DND-41 (cell line): ENCODE measurements at places on chromosomes 12 and 14.

DNA sequence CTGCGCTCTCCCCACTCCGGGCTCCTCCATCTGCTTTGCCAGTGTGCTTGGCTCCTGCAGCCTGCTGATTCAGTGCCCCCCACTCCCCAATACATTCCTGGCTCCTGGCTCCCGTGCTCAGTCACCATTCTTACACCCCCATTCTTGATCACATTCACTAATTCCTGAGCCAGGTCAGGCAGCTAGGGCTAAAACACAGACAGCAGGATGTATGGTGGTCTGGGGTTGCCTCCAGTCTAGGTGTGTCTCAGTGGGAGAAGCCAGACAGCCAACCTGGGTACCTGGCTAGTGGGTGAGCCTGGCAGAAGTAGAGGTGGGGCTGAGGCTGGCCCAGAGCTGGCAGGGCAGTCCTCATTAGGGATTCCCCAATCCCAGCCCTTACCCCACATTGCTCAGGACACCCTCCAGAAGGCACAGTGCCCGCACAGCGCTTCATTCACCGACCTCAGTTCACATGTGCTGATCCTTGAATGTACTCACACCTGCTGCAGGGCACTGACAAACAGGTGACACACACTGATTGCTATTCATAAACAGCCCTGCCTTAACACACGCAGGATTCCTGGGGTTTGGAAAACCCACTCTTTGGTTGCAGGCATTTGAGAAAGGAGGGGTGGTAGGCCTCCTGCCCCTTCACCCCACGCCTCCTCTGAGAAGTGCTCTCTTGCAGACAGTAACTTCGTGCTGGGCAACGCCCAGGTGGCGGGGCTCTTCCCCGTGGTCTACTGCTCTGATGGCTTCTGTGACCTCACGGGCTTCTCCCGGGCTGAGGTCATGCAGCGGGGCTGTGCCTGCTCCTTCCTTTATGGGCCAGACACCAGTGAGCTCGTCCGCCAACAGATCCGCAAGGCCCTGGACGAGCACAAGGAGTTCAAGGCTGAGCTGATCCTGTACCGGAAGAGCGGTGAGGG, 1.7 kb downstream of the KCNH3 start:
- H3K36me3 ChIP-seq = no peaks in the 10 kb centered on the region
- no peak for DNase-seq
- H3K27ac ChIP-seq = no peak overlapping the region
- H3K4me3 ChIP-seq = no peak overlapping the region
- H3K4me1 ChIP-seq = peaks cover 17% of the 10 kb centered on the region
- peaks cover 29% of the 10 kb centered on the region for H3K27me3 ChIP-seq

- H3K27ac ChIP-seq = no peak overlapping the region
- DNase-seq = no peak
- no peak overlapping the region for H3K4me3 ChIP-seq
- H3K36me3 ChIP-seq = no peaks in the 10 kb centered on the region
- peaks cover 5% of the 10 kb centered on the region; the same call in 1 of the 2 replicates for H3K4me1 ChIP-seq
These were observed 308.1 kb downstream of the RPAP3 start for GRCh38 chr12:47397664-47398281.

GRCh38 chr12:103905730-103906349, 24.4 kb upstream of the HSP90B1 start:
- H3K4me1 ChIP-seq = no peaks in the 10 kb centered on the region
- no peak for DNase-seq
- H3K36me3 ChIP-seq = no peaks in the 10 kb centered on the region

- H3K4me1 ChIP-seq = no peaks in the 10 kb centered on the region
- H3K27me3 ChIP-seq = no peaks in the 10 kb centered on the region
- no peaks in the 10 kb centered on the region for H3K36me3 ChIP-seq
- H3K4me3 ChIP-seq = no peak overlapping the region
- DNase-seq = no peak
- H3K27ac ChIP-seq = no peak overlapping the region
These were observed 38.1 kb upstream of the PLXNC1 start for GRCh38 chr12:94110258-94110657.

GRCh38 chr12:46244273-46244915, 24.4 kb downstream of the SLC38A1 start:
- DNase-seq = no peak
- no peaks in the 10 kb centered on the region for H3K4me1 ChIP-seq
- no peaks in the 10 kb centered on the region for H3K27me3 ChIP-seq
- H3K27ac ChIP-seq = no peak overlapping the region
- no peak overlapping the region for H3K4me3 ChIP-seq
- no peaks in the 10 kb centered on the region; the same call in 1 of the 2 replicates for H3K36me3 ChIP-seq

- DNase-seq = no peak
- H3K4me3 ChIP-seq = no peak overlapping the region
- no peaks in the 10 kb centered on the region for H3K36me3 ChIP-seq
These were observed 152.2 kb upstream of the CNOT2 start for GRCh38 chr12:70091021-70091521.

GRCh38 chr12:11836282-11837151, 187.0 kb downstream of the ETV6 start:
- peaks cover 64% of the 10 kb centered on the region for H3K36me3 ChIP-seq
- peak overlapping the region; percentile 54; the same call in 1 of the 2 replicates for H3K27ac ChIP-seq
- no peak for DNase-seq
- no peaks in the 10 kb centered on the region for H3K27me3 ChIP-seq
- H3K4me1 ChIP-seq = no peaks in the 10 kb centered on the region

- no peak for DNase-seq
- H3K27me3 ChIP-seq = no peaks in the 10 kb centered on the region
- no peak overlapping the region for H3K4me3 ChIP-seq
These were observed 11.8 kb downstream of the SLC6A12 start for GRCh38 chr12:202081-202731.

DNA sequence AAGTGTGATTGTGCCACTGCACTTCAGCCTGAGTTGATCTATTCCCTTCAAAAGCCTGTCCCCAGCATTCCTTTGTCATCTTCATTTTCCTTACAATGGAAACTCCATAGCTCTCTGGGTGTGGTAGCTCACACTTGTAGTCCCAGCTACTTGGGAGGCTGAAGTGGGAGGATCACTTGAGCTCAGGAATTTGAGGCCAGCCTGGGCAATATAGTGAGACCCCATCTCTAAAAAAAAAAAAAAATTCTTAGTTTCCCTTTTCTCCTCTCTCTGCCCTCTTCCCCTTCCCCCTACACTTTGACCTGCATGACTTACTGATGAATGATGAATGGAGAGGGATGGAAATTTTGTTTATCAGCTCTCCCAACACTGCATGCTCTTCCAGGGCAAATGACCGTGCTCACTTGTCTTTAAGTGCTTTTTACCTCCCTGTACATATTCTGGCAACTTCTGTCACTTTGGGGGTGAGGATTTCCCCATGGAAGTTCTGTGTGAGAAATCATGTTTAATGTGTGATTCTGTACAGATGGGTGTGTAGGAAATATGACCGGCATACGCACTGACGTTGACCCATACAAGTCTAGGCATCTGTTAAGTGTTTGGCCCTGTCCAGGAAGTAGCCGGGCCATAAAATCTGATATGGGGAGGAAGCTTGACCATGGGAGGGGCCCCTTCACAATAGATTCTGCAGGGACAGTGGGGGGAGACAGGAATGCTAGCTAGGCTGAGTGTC, 65.4 kb downstream of the ZFP36L1 start:
- no peaks in the 10 kb centered on the region for H3K4me1 ChIP-seq
- H3K27me3 ChIP-seq = no peaks in the 10 kb centered on the region
- H3K36me3 ChIP-seq = no peaks in the 10 kb centered on the region
- H3K4me3 ChIP-seq = no peak overlapping the region
- DNase-seq = no peak
- no peak overlapping the region for H3K27ac ChIP-seq

DNA sequence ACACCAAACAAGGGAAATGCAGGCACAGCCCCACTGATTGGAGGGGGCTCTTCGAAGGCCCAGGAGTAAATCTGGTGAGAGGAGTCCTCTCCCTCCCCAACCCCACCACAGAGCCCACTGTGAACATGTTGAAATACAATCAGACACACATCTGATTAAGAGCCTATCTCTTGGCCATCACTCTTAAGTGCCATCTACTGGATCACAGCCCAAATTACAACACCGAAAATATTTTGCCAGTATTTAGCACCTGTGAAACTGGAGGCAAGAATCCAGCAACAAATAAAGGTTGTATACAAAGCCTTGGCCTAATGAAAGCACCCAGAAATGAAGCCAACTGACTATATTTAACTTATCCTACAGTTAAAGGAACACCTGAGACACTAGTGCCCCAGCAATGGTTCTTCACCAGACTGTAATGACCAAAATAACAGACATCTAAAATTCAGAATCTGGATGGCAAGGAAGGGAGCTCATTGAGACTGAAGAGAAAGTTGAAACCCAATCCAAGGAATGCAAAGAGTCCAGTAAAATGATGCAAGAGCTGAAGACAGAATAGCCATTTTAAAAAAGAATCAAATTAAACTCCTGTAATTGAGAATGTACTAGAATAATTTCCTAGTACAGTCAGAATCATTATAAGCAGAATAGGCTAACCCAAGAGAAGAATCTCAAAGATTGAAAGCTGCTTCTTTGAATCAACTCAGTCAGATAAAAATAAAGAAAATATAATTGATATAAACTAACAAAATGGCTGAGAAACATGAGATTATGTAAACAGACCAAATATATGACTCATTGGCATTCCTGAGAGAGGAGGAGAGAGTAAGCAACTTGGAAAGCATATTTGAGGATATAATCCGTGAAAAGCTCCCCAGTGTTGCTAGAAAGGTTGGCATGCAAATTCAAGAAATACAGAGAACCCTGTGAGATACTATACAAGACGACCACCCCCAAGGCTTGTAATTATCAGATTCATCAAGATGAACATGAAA, 1117.0 kb downstream of the FLRT2 start:
- H3K4me1 ChIP-seq = no peaks in the 10 kb centered on the region
- H3K27me3 ChIP-seq = no peaks in the 10 kb centered on the region
- H3K27ac ChIP-seq = no peak overlapping the region
- no peak overlapping the region for H3K4me3 ChIP-seq
- H3K36me3 ChIP-seq = no peaks in the 10 kb centered on the region
- DNase-seq = peak; percentile 11

DNA sequence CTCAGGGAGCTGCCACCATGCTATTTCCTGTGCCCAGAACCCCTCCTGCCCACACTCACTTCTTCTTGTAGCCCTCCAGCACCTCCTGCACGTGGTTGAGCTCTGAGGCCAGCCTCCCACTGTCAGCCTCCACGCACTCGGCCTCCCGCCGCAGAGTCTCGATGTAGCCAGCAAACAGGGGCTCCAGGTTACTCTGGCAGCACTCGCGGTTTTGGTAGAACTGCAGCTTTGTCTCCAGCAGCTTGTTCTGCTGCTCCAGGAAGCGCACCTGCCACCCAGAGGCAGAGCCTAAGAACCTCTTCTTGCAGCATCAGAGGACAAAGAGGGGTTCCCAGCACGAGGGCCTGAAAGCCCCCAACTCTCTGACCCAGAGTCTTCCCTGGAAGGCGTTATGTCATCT, 2.1 kb downstream of the KRT83 start:
- no peak overlapping the region for H3K27ac ChIP-seq
- H3K4me1 ChIP-seq = no peaks in the 10 kb centered on the region
- peak; percentile 7 for DNase-seq
- H3K36me3 ChIP-seq = no peaks in the 10 kb centered on the region

- no peak for DNase-seq
- no peaks in the 10 kb centered on the region for H3K36me3 ChIP-seq
- no peak overlapping the region for H3K4me3 ChIP-seq
- H3K27ac ChIP-seq = no peak overlapping the region
- no peaks in the 10 kb centered on the region for H3K27me3 ChIP-seq
These were observed 183.4 kb upstream of the PPFIA2 start for GRCh38 chr12:81942594-81942993.

- no peak overlapping the region for H3K4me3 ChIP-seq
- no peaks in the 10 kb centered on the region for H3K36me3 ChIP-seq
- H3K27me3 ChIP-seq = no peaks in the 10 kb centered on the region
- H3K4me1 ChIP-seq = no peaks in the 10 kb centered on the region
- H3K27ac ChIP-seq = no peak overlapping the region
- DNase-seq = no peak
These were observed 343.9 kb downstream of the LRFN5 start for GRCh38 chr14:41950428-41951151.

DNA sequence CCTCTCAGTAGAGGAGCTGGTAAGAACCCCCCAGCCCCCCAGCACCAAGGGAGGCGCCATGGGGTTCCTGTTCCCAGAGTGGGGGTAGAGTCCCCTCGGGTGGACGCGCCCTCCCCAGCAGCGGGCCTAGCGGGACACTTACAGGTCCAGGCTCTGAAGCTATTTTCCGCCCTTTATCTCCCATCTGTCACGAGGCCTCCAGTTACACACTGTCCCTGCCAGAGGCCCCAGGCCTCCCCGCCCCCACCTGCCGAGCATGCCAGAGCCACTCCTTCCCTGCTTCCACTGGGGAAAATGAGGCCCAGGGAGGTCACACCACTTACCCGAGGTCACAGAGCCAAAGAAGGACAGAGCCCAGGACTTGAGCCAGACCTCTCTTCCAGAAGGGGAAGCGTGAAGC, 3.1 kb downstream of the C14orf180 start:
- no peaks in the 10 kb centered on the region for H3K4me1 ChIP-seq
- no peak overlapping the region for H3K27ac ChIP-seq
- no peaks in the 10 kb centered on the region for H3K27me3 ChIP-seq
- H3K36me3 ChIP-seq = no peaks in the 10 kb centered on the region
- no peak for DNase-seq
- no peak overlapping the region for H3K4me3 ChIP-seq

- no peak overlapping the region for H3K27ac ChIP-seq
- DNase-seq = no peak
- no peaks in the 10 kb centered on the region for H3K36me3 ChIP-seq
- no peaks in the 10 kb centered on the region for H3K4me1 ChIP-seq
- H3K4me3 ChIP-seq = no peak overlapping the region
These were observed 39.3 kb downstream of the CCDC177 start for GRCh38 chr14:69535230-69535848.

DNA sequence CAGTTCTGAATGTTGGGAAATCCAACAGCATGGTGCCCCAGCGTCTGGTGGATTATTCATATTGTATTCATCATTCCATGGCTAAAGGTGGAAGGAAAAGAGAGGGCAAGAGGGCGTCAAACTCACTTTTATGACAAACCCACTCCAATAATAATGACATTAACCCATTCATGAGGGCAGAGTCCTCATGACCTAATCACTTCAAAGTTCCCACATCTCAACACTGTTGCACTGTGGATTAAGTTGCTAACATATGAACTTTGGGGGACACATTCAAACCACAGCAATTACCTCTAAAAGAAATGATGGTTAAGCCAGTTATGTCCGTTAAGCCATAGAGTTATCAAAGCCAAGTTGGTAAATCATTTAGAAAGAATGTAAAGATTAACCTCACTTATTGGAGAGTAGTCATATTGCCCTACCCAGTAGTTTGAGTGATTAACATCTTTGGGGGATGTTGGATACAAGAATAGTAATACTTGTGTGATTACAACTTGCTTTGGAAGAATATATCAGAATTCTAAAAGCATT, 212.4 kb upstream of the FLRT2 start:
- H3K4me1 ChIP-seq = no peaks in the 10 kb centered on the region
- H3K4me3 ChIP-seq = no peak overlapping the region
- H3K27ac ChIP-seq = no peak overlapping the region
- no peaks in the 10 kb centered on the region for H3K27me3 ChIP-seq
- DNase-seq = no peak
